Activated T-cell treated with anti-CD3 and anti-CD28 coated beads, Interleukin-2, amount 50 U/mL, for 72 hours (primary cell): ENCODE measurements at places on chromosomes 5 and 9.

DNA sequence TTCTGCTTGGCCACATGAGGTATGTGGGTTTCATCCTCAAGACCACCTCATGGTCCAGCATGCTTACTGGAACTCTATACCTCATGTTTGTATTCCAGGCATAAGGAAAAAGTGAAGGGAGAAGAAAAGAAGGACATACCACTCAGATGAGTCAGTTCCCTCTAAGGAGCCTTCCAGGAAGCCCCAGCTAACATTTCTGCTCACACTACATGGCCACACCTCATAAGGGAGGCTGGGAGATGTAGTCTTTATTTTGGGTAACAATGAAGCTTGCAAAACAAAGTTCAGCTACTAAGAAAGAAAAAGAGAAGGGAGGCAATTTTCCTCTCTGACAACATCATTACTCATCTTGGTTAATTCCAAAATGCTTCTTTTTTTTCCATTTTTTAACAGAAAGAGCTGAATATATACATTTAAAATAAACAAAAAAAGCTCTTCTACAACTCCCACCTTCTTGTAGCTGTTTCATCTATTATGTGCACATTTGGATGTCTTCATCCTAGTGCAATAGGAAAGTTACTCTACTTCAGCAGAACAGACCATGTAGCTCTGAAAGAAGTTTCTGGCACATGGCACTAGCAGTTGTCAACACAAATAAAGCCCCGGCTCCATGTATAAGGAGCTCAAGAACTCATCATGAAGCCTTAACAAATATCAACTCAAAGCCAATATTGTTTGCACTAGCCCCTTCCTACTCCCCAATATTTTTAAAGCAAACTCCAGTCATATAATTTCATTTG lies 123.6 kb upstream of the CCDC112 start:
- DNase-seq = no peak

DNA sequence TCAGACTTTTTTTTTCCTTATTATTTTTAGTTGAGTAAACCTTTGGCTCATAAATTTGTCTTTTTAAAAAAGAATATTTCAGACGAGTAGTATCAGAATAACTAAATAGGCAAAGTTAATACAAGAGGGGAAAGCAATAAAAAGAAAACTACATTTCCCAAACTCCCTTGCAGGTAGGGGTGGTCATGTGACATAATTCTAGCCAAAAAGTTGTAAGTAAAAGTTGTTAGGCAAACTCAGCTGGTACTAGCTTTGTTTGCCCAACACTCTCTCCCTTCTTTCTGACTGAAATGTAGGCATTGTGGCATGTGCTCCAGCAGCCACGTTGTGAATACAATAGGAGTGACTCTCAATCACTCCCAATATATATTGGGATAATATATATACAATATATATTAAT lies 20.9 kb downstream of the GIN1 start:
- no peak for DNase-seq

GRCh38 chr9:136902259-136902821 lies 16.0 kb downstream of the TRAF2 start:
- DNase-seq = peak; percentile 89

DNA sequence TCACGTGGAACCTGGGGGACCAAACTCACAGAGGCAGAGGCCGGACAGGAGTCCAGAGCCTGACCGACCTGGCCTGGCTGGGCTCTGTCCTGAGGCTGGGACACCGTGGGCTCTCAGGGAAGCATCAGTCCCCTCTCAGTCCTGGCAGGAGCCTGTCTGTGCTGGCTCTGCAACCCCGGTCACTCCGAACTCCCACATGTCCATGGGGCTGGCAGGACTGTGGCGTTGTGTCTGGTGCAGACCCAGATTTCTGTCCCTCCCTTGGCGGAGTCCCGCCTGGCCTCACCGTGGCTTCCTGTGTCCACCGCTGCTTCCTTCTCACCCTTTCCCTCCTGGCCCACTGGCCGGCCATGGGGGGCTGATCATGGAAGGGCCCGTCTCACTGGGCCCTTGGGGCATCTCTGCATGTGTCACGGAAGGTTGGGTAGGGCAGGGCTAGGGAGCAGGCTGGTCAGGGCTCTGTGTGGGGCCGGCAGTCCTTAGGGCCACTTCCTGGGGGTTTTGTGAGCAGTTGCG lies 68.8 kb downstream of the RXRA start:
- DNase-seq = no peak

- DNase-seq = peak; percentile 48
These were observed 80.1 kb upstream of the TNFAIP8 start for GRCh38 chr5:119275601-119276173.
